CD4-positive, alpha-beta T cell treated with Interleukin-4 for 4 hours (primary cell): ENCODE measurements at places on chromosomes 11 and 22.
A peak's percentile ranks its signal among the peaks of the same experiment; 100 is the strongest.

GRCh38 chr11:111302298-111302697, 4.0 kb downstream of the POU2AF3 start:
- no peak for DNase-seq

- no peak for DNase-seq
Measured at GRCh38 chr22:45237065-45237990, 3.4 kb downstream of the KIAA0930 start.

- no peak for DNase-seq
Measured at GRCh38 chr11:1667906-1668305, 29.1 kb upstream of the KRTAP5-6 start.

DNA sequence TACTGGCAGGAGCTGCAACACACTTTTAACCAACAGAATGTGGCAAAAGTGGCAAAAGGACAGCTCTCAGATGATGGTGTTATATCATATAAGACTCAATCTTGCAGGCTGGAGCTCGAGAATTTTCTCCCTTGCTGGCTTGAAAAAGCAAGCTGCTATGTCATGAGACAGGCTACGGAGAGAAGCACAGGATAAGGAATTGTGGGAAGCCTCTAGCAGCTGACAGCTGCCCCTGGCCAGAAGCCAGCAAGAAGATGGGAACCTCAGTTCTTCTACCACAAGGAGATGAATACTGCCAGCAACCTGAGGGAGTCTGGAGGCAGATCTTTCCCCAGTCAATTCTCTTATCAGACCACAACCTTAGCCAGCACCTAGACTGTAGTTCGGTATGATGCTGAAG, 24.6 kb downstream of the FXYD6 start:
- no peak for DNase-seq

DNA sequence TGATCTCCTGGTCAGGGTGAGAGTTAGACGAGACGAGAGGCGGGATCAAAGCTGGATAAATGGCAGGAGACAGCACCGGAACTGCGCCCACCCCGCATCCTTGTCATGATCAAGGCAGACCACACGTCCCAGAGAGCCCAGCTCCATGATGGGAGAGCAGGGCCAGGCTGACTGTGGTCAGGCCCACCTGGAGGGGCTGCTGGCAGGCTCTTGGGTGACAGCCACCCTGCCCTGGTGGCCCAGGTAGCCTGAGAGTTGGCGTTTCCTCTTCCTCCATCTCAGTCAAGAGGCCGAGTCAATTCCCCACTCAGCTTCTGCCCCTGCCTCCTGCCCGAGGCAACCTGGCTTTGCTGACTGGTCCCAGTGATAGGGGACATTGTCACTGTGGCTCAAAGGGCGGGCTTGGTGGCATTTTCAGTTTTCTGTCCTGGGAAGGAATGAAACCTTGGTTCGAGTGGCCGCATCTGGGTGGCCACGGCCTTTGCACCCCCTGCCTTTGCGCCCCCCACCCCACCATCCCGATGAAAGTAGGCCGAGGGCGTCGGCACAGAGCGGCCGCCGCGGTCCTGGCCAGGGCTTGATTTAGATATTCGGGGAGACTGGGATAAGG, 60.8 kb upstream of the PPARA start:
- DNase-seq = no peak

GRCh38 chr11:126354631-126355323, 709 bp upstream of the ST3GAL4 start:
- DNase-seq = no peak

DNA sequence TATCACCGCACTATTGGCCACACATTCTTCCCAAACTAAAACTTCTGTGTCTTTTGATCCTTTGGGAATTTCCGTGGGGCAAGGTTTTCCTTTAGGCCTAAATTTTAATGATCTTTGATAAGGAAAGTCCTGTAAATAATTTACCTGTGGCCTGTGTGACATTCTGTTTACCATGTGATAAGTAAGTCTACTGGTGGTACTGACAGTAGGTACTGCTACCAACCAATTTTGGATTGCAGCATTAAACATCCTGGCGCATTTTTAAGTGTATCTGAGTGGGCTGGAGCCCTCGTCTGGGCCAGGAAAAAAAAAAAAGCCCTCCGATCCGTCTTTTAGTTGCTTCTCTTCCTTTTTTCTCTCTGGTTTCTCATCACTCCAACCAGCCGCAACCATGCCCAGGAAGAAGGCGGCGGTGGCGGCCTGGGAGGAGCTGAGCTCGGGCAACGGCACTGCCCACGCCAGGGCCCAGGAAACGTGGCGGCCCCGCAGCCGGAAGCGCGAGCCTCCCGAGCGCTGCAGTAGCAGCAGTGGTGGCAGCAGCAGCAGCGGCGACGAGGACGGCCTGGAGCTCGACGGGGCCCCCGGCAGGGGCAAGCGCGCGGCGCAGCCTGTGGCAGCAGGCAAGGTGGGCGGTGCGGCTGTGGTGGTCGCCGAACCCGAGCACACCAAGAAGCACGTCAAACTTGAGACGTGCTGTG, 33.6 kb downstream of the ASRGL1 start:
- peak; percentile 26 for DNase-seq

GRCh38 chr11:5280582-5281102, 10.9 kb upstream of the HBE1 start:
- no peak for DNase-seq

GRCh38 chr11:37973941-37974340, 1375.9 kb upstream of the RAG2 start:
- no peak for DNase-seq

DNA sequence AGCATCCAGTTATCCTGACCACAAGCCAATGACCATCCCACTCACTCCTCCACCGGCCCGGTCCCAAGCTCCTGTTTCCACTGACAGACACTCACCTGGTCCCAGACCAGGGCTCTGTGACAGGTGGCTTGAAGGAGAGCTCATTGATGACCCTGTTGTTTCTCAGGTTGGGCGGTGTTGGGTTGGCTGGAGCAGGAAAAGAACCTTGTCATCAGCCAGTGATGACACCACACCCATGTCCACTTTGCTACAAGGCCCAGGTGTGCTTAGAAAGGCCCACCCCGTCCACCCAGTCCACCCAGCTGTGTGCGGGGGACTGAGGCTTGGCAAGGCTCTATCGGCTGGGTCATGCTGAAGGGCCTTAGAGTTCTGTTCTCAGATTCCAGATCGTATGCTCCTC, 42.9 kb downstream of the GAB4 start:
- DNase-seq = no peak

- no peak for DNase-seq
Measured at GRCh38 chr22:37254867-37255233, 10.8 kb upstream of the RAC2 start.

DNA sequence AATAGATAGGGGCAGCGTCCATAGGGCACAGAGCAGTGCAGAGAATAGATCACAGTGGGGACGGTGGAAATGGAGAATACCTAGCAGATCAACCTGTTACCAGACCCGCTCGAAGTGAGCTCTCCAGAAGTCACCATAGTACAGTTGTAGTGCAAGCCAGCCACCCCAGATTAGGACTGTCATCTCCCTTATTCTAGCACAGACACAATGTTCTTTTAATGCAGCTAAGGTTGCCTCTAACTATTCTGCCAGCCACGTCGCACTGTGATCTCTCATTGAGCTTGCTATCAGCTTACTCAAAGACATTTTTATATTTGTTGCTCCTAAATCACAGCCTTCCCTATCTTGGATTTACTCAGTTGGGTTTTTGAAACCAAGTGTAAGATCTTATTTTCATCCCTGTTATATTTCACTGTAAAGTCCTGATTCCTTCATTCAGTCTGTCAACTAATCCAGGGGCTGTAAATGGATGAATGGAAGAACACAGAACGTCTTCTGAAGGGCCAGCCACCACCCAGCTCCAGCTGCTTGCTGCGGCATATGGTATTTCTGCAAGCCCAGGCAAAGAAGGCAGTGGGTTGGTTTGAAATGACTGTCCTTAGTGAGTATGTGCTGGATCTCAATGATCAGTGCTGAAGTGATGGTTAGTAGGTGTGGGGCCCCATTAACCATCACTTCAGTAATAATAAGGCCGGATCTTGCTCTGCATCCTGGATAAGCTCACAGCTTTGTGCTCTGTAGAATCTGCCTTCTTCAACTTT, 3.4 kb downstream of the PARVA start:
- no peak for DNase-seq

DNA sequence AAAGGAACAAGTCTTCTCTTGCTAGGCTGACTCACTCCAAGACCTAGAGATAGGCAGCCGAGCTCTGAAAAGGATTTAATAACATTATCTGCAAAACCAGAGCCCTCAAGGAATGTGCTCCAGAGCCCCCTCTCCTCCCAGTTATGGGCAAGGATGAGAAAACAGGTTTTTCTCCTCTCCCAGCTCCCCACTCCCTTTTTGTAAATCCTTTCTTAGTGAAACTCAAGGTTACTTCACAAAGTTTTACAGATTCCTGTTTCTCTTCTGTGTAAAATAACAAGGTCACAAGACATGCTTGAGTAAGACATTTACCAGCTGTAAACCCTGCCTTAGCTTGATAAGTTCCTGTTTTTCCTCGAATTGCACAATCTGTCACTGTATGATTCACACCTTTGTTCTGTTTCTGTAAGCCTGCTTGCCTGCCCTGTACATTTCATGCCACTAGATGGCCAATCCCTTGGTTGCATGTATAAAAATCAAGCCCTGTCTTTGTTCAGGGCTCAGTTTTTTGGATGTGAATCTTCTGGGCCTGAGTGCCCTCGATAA, 489.4 kb downstream of the KCNA4 start:
- peak; percentile 0 for DNase-seq

GRCh38 chr11:132451942-132452601, 1080.2 kb downstream of the OPCML start:
- no peak for DNase-seq

DNA sequence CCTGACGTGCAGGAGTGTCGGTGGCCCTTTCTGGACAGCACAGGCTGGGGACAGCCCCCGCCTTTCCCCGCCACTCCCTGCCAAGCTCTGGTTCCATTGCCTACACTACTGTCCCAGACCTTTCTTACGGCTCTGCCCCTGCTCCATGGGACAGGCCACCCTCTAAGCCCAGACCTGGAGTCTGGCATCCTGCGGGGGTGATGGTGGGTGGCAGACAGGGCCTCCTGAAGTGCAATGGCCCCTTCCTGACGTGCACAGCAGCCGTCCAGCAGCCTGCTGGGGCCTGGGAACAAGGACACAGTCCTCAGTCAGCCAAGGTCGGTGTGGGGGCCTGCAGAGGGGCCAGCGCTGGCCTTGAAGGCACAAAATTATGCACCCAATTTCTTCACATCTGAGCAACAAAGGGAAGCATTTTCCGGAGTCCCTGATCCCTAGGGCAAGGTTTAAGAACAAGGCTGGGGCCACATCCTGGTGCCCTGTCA, 79.7 kb upstream of the KCNQ1OT1 start:
- DNase-seq = no peak

GRCh38 chr11:77828926-77829325, 8.0 kb downstream of the AAMDC start:
- no peak for DNase-seq

GRCh38 chr11:11989774-11990744, 18.4 kb downstream of the DKK3 start:
- no peak for DNase-seq

GRCh38 chr11:100473390-100473740, 213.7 kb upstream of the ARHGAP42 start:
- DNase-seq = no peak

- DNase-seq = no peak
Measured at GRCh38 chr22:50305923-50306566, 1.4 kb downstream of the PLXNB2 start.

- DNase-seq = no peak
Measured at GRCh38 chr11:92083123-92083522, 141.5 kb upstream of the FAT3 start.

GRCh38 chr11:65421794-65422632, 585 bp upstream of the NEAT1 start:
- DNase-seq = peak; percentile 95

- DNase-seq = no peak
Measured at GRCh38 chr11:88292171-88292843, 45.2 kb downstream of the CTSC start.

DNA sequence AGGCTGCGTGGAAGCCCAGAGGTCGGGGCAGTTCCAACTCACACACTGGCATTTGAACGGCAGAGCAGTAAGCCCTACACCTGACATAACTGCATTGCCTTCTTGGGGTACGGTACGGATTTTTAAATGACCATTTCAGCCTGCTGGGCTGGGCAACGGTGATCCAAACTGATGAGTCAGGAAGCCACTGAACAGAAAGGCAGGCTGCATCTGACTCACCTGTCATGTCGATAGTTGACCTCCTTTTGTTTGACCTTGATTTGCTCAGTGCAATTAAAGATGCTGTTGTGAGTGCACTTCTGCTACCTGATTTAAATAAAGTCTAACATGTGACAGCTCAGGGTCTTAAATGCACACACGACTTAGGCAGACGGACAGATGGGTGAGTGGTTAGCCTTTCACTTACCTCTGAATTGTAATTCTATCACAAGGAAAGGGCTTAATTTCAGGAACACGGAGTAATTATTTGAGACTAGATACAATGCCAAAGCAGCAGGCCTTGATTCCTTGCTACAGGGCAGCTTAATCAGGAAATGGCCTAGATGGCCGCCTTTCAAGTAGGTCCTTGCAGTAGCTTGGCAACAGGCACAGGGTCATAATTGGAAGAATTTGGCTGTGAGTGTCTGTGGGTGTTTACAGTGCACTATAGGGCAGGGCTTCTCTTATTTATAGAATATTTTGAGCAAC, 52.2 kb downstream of the BMAL1 start:
- peak; percentile 16 for DNase-seq

GRCh38 chr11:74710281-74710938, 20.8 kb downstream of the CHRDL2 start:
- DNase-seq = no peak

DNA sequence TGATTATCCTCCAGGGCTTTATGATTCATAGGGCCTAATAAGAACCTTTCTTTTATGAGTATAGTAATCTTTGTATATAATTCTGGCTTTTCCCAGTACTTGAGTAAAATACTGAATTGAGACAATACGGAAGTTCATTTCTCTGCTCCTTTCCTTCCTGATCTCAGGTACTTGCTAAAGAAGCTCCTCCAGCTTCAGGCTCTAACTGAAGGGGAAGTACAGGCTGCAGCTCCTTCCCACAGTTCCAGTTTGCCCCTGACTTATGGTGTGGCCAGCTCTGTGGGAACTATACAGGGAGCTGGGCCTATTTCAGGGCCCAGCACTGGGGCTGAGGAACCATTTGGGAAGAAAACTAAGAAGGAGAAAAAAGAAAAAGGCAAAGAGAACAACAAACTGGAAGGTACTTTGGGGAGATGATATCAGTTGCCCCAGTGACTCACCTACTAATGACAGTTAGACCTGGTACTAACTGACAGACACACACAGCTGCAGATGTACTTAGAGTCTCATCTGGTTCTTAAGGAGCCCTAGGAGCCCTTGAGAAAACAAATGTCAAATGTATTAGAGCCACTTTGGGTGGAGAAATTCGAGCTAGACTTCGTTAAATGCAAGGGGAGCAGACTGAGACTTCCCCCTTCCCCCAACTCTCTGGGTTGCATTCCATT, 3.0 kb downstream of the TBRG1 start:
- DNase-seq = no peak
